ENCODE measurements at places on chromosomes 3 and 15. TPM values are rescaled to one million over a fixed set of nuclear protein-coding genes. Genes with fewer than 3 reads are reported as not detected.

The ATP1B3 gene
- total RNA-seq: 147 TPM

The GLDN gene
- total RNA-seq: 3.0 TPM

The AMIGO3 gene
- total RNA-seq: 0.32 TPM

The RTP3 gene
- not detected for total RNA-seq

The ANKRD63 gene
- total RNA-seq: 0.89 TPM

The ROPN1B gene
- total RNA-seq: 2.2 TPM

The PLA2G4B gene
- total RNA-seq: 4.7 TPM

The ZNF80 gene
- total RNA-seq: 0.12 TPM

The CRYGS gene
- total RNA-seq: 4.3 TPM

The NEO1 gene
- total RNA-seq: 30.0 TPM

The TTLL13 gene
- 1.0 TPM for total RNA-seq

The TMEM212 gene
- not detected for total RNA-seq

DNA sequence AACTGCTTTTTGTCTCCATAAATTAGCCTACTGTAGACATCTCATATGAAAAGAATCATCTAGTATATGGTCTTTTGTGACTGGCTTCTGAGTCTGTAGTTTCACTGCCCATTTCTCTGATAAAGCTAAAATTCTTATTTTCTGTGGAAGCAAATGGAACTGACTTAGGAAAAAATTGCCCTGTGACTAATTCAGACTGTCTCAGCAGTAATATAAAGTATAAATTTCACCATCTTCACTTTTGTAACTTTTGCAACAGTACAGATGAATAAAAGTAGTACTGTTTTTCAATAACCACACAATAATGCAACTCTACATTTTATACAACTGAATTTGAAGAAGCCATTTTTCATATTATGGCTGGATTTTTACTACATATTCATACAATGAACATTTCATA, 104.1 kb downstream of the TBC1D5 start:
- DNase-seq: no peak

- DNase-seq: no peak
These were observed 563 bp downstream of the ARL6IP5 start for GRCh38 chr3:69085168-69085832.

- DNase-seq: no peak
These were observed 49.0 kb upstream of the OSBPL11 start for GRCh38 chr3:125644036-125645005.

DNA sequence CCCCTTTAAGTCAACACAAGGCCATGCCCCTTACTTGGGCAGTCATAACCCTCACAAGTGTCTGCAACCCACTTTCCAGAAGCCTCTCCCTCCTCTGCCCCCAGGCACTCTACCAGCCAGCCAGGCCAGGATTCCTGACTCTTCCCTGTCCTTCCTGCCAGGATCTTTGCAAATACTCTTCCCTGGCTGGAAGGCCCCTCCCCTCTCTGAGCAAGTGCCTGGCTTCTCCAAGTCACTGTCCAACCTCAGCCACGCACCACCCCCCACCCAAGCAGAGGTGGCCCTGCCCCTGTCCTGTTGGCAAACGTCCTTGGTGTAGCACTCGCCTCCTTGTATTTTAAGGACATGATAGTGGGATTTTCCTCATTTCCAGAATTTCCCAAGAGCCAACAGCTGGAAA, 54.7 kb upstream of the USP3 start:
- DNase-seq: no peak

GRCh38 chr15:69232765-69233164, 65.9 kb upstream of the PAQR5 start:
- DNase-seq: no peak

- DNase-seq: no peak
These were observed 619 bp upstream of the CMTM8 start for GRCh38 chr3:32237670-32238452.

DNA sequence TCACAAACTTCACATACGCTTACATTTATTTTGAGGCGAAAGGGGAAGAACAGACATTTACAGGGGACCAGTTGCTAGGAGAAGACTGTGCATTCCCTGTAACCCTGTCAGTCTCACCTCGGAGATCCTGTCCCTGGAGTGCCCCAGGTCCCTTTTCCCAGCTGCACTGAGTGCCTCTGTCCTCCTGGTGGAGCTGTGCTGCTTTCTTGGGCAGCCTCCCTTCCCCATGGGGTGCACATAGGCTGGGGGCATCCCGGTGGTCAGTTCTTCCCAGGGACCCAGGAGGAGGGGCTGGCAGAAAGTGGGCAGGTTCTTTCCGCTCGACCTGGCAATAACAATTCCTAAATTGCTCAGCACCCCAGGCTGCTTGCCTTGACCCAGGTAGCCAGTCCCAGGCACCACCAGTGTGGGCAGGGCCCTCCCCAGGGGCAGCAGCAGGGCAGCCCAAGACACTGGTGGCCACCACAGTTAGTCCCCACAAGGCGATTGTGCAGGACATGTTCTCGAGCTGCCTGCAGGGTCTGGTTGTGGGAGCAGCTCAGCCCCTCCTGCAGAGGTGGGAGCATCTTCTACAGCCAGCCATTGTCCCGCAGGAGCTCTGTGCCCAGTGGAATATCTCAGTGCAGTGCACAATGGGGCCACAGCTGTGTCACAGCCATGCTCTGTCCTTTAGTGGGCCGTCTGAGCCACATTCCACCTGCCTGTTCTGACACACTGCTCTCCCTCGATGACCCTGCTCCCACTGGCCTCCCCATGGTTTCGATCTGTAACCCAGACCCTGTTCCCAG, 36.3 kb downstream of the APBA2 start:
- no peak for DNase-seq

GRCh38 chr3:36911990-36912804, 32.7 kb downstream of the TRANK1 start:
- DNase-seq: no peak

- peak; percentile 15 for DNase-seq
These were observed 124.3 kb downstream of the CHSY1 start for GRCh38 chr15:101127506-101128076.

DNA sequence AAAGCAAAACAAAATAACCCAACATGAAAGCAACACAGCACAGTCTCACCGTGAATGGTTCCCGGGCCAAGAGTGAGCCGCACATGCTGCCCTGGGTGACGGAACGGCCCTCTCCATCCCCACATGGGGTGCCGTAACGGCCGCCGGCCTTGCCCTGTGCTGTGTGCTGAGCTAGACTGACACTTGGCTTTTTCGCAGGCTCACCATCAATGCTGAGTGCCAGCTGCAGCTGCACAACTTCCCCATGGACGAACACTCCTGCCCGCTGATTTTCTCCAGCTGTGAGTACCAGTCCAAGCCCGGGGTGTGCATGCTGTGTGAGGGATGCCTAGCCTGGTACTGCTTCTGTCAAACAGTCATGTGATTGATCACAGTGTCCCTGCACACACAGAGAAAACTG, 357.6 kb downstream of the GABRG3 start:
- DNase-seq: no peak

DNA sequence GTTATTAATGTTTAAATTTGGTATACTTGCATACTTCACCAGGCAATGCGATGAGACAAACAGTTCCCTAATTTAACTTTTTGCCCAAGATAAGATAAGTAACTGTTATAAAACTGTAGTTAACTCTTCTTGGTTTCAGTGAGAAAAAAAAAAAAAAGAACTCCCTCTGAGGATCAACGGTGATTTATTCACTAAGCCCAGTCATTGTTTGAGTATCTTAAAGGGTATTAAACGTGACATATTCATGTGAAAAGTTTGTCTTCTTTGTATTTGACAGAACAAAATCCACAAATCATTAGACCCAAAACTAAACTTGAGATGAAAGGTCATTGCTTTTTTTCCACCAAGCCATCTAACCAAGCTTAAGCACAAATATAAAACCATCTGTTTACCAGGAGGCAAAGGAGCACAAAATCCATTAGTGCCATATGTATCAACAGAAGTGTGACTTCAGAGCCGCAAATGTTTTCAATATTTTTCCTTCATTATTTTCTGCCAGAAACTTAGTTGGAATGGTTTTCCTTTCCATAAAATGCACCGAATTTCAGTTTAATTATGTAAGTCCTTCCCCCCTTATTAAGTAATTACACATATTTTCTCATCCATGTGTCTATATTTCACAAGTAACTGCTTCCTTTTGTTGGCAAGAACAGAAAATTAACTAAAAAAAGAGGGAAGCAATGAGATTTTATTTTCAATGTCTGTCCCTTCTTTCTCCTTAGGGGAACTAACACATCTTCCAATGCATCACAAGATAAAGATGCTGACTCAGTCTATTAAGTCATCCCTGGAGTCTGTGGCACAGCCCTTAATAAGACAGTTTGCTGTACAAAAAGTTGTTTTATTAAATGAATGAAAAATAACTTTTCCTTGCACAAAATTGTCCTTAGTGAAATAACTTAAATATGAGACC, 92.2 kb upstream of the RAP2B start:
- no peak for DNase-seq

DNA sequence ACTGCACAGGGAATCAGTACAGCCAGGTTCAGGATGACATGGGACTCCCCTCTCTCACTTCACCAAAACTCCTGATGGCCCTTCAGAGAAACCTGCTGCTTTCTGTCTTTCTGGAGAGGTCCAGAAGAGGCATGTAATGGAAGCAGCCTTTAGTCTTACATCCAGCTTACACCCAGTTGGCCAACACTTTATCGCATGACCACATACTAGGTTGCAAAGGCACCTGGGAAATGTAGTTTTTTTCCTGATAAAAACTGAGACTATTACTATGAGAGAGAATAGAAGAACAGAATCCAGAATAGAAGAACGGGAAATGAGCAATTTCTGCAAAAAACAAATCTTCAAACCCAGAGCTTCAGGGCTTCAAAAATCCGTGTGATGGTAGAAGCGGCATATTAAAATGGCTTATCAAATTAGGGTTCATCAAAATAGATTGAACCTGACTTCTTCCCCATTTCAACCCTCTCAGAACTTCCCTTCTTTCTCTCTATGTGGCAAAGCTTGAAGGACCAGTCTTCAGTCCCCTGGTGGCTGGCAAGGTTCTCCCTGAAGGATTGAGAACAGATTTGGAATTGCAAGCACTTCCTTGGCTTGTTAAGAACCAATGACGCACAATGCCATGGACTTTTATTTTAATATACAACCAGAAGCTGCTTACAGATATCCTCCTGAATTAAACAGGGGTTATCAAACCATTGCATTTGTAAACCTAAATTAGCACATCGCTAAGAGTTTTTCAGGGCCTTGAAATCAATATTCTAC, 34.4 kb downstream of the CORO2B start:
- no peak for DNase-seq

- DNase-seq: no peak
These were observed 44.5 kb downstream of the OXSM start for GRCh38 chr3:25834346-25834745.

GRCh38 chr15:68228971-68229385, 550 bp downstream of the CLN6 start:
- no peak for DNase-seq

DNA sequence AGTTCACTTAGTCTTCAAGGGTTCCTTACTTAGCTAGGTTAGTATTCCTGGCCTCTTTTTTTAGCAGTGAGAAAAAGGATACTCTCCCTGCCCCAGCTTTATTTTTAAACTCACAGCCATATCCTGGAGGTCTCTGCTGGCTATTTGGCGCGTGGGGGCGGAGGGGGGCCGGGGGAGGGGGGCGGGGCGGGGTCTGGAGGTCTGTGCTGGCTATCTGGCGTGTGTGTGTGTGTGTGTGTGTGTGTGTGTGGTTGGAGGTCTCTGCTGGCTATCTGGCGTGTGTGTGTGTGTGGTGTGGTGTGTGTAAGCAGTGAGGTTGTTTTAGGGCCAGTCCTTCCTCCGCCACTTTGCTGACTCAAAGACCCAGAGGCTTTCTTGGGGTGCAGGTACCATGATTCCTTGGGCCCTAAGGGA, 579 bp upstream of the PLAAT1 start:
- no peak for DNase-seq

DNA sequence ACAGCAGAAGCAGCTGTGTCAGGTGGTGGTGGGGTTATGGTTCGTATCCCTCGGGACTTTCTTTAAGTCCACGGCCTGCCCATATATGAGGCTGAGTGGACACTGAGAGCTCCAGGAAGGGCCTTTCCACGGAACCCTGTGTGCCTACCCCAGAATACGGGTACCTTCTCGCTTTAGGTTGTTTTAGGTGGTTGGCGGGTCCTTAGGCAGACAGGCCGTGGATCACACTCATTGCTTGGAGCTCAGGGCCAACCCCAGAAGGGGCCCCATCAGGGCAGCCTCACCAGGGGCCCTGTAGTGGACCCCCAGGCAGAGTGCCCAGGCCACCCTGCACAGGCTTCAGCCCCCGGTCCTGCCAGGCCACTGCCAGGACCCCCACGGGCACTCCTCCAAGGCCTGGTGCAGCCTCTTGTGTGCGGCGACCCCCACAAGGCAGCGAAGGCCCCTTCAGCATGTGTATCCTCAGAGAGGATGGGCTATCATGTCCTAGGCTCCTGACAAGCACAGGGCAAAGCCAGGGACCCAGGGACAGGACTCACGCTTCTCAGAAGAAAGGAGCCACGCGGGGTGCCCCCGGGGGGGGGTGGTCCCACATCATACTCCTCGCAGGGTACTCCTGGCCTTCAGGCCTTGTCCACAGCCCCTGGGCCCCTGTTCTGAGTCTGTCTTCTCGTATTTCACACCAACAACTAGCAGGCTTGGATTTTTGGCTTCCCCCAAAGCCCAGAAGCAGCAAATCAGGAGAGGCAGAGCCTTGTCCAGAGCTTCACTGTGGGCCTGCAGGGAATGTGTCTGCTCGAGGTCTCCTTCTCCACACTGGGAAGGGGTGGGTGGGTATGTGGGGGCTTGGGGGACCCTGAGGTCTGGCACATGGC, 93.4 kb downstream of the LRRK1 start:
- DNase-seq: no peak

DNA sequence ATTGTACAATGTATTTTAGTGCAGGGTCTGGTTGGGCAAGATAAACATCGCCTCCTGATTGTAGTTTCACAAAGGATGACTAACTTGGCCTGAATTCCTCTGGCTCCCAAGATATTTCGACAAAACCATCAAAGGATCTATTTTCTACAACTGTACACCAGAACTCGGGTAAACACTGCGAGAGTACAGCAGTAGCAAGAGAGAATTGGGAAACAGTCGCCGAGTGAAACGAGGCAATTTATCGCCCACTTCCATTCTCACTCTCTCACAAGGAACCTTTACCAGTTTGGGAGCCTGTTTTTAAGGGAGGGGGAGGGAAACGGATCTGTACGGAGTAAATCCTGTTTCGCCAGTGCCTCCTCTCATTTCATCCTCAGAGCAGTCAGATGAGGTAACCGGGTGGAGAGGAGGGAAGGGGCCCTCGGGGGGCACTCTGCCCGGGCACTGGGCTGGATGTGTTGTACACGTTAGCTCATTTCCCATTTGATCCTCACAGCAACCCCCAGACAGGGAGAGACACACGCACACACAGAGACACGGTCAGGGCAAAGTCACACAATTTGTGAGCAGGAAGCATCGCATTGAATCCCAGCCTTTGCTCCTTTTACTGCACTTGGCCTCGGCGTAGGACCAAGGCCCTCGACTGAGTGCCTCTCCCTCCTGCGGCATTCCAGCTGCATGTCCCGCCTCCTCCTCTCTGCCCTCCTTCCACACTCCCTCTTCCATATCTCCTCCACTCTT, 120.1 kb downstream of the LIPC start:
- DNase-seq: no peak

GRCh38 chr3:128217702-128218547, 64.6 kb downstream of the EEFSEC start:
- DNase-seq: no peak

- DNase-seq: no peak
These were observed 172.0 kb upstream of the TRIM42 start for GRCh38 chr3:140505876-140506275.

Data from HCT116 (cell line).